Metanephros (tissue), 2 donors: ENCODE measurements at places on chromosomes 2 and 18. TPM values are rescaled to one million over a fixed set of nuclear protein-coding genes. Genes with fewer than 3 reads are reported as not detected.

Gene RETREG2
- total RNA-seq: 64.3 TPM

Gene ZNF24
- total RNA-seq: 45.5 TPM

Gene RGPD4
- total RNA-seq: not detected

Gene POTEJ
- total RNA-seq: 0.12 TPM

Gene GPR45
- not detected for total RNA-seq
